ENCODE measurements at places on chromosomes 12 and 14. TPM values are rescaled to one million over a fixed set of nuclear protein-coding genes. Genes with fewer than 3 reads are reported as not detected.

Gene CELA1
- total RNA-seq, result not detected

Gene CCDC198
- 176 TPM for total RNA-seq

Gene UNG
- total RNA-seq, result 47.3 TPM

Gene PLEKHH1
- 18.6 TPM for total RNA-seq

Gene SLC25A47
- not detected for total RNA-seq

Gene RD3L
- 0.23 TPM for total RNA-seq

Measured in metanephros (tissue), 2 donors.